ENCODE measurements at places on chromosomes 16 and 17. TPM values are rescaled to one million over a fixed set of nuclear protein-coding genes. Genes with fewer than 3 reads are reported as not detected.
A peak's percentile ranks its signal among the peaks of the same experiment; 100 is the strongest.

Gene CCDC200
- total RNA-seq = not detected

Gene GRAPL
- total RNA-seq = not detected

Gene OR1D5
- total RNA-seq = not detected

Gene KRTAP4-9
- total RNA-seq = not detected

Gene NPIPB9
- total RNA-seq = 0.07 TPM

Gene ZNF624
- total RNA-seq = 4.0 TPM

Gene SLC5A11
- total RNA-seq = not detected

Gene TMEM220
- 1.2 TPM for total RNA-seq

DNA sequence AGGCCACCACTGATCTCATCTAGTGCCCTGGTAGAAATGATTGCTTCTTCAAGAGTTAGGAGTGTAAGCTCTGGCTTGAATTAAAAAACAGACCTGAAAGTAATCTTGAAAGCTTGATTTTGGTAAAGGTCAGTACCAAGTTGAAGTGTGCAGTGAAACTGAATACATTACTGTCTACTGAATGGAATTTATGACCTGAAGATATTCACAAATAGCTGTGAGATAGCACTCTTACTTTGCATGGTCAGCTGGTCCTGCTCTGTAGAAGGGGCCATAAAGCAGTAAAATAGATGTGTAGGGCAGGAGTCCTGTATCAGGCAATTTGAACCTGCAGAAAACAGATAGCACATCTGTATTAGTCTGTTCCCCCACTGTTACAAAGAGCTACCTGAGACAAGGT lies 78.6 kb downstream of the MYH13 start:
- no peak for DNase-seq

DNA sequence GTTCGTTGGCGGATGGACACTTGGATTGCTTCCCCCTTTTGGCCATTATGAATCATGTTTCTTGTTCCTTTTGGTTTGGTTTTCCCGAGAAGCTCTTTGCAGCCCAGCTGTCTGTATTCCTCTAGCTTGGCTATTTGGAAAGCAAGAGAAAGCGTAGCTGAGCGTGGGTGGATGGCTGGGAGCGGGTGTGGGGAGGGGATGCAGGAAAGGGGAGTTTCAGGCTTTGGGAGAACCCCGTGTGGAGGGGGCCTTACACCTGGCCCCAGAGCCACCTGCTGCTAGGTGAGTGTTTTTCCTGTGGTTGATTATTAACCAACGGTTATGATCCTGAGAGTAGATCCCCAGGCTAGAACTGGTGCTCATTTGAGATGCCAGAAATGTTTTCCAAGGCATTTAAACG lies 103.7 kb downstream of the RAP1GAP2 start:
- DNase-seq = no peak

DNA sequence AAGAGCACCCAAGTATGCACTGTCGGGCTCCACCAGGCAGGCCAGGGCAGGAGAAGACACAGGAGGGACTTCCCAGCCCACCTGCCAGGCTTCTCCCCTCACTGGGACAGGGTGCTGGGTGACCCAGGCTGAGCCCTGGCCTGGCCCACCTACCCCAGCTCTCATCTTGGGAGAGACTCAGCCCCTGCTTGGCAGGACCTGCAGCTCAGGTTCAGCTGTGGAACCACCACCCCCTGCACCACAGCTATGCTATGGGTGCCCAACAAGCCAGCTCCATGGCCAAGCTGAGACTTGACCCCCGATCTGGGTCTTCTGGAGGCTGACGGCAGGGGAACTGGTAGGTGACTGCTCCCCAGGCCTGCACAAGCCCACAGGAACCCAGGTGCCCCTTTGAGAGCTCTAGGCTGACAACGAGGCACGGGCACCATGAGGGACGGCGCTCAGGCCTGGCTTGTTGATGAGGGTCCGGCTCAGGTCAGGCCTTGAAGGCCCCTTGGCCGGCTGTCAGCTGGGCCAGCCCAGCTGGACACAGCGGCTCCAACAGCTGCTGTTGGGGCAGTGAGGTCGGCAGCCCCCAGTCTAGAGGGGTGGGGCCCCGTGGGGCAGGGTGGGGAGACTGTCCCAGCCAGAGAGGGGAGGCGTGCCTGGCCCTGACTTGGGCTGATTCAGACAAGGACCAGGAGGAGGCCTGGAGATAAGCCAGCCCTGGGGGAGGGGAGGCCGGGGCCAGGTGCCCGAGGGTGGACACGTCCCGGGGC lies 4.6 kb downstream of the RPUSD1 start:
- DNase-seq = no peak

DNA sequence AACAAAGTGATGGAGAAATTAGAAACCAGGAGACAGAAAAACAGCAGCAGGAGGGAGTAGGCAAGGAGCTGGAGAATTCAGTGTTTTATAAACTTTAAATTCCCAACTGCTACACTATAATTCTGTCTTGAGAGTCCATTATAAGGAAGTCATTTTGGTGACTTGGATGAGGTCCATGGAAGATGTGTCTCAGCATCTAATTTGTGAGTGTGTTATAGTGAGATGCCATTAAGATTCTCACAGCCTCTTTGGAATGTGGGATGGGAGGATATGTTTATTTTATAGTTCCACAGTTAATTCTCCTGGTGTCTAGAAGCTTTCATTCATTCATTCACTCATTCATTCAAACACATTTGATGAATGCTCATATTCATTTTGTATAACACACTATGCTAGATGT lies 206.0 kb upstream of the MYOCD start:
- DNase-seq = no peak

- DNase-seq = no peak
Measured at GRCh38 chr16:9053006-9053601, 38.3 kb upstream of the HAPSTR1 start.

DNA sequence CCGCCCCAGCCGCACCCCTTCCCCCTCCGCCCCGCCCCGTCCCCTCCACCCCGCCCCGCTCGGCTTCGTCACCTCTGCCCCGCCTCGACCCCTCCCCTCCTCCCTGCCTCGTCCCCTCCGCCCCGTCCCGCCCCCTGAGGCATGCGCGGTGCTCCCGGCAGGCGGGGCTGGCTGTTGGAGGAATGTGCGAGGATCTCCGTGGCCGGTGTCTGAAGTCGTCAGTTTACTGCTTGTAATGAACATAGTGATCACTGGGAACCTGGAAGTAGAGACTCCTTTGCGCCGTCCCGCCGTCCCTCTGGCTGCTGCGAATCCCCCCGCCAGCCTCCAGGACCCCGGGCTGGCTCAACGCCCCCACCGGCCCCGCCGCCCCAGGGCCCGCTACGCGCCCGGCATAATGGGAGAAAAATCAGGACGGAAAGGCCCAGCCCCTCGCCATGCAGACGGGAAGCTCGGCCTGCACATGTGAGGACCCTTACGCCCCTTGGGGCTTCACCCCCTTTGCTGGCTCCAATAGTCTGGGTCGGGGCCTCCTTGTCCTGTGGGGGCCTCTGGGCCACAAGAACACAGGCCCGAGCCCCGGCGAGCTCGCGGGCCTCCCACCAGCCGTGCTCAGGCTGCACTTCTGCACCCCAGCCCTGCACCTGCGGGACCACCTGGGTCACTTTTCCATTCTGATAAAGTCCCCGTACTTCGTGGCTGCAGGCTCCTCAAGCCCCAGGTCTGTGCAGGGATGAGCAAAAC lies 743.1 kb downstream of the KCNJ18 start:
- DNase-seq = no peak

DNA sequence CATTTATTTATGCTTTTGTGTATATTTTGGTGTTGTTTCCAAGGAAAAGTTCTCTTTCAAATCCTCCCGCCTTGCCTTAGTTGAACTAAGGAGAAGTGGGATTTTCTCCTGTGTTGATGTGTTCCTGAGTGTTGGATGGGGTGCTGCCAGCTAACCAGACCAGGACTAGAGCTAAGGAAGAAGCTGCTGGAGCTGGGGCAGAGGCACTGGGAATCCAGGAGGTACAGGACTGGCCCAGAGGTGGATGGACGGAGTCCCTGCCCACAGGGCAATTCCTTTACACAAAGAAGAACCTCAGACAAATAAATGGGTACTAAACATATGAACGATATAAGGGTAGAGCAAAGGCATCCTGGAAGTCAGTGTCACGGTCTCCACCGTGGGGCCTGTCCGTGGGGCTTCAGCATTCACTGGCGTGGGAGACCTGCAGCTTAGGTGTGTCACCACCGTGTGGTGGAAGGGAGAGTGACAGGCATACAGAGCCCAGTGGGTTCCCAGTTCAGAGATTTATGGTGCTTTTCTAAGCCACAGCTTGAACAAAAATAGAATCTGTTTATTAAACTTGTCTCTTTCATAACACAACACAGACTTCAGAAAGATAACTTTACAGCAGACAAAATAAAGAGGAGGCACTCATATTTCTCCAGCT lies 270.7 kb downstream of the NTN1 start:
- DNase-seq = peak; percentile 12

- no peak for DNase-seq
Measured at GRCh38 chr17:32495359-32496231, 8.8 kb downstream of the CDK5R1 start.

GRCh38 chr16:50695017-50696000 lies 1.9 kb downstream of the NOD2 start:
- DNase-seq = no peak

DNA sequence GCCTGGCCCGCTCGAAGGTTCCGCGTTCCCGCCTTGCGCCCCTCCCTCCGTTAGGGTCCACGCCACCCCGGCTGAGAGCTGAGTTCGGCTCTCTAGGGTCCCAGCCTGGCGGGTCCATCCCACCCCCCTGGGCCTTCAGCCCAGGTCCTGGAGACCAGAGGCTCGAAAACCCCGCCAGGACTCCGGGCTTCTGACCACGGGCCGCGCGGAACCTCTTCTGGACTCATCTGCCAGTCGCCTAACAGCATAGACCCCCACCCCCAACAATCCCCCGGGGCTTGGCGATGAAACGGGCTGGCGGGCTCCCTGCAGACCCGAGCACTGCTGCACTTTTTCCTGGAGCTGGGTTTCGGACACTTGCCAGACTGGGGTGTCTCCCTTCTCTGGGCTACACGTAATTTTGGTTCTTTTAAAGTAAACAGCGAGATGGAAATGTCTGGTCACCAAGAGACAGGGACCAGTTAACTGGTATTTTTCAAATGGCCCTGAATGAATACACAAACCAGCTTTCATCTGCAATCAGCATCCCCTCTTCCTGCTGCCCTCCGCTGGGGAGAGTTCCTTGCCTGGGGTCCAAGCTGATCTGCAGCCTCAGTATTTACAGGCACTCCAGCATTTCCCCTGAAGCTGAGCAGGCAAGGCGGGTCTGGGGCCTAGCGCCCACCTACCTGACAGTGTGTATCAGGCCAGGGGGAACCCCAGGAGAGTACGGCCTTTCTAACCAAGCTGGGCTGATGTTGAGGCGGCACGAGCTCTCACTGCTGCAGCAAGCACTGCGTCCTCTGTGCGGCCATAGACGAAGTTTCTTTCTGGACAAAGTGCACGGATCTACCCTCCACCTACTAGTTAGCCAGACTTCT lies 639 bp upstream of the TRIM65 start:
- no peak for DNase-seq

DNA sequence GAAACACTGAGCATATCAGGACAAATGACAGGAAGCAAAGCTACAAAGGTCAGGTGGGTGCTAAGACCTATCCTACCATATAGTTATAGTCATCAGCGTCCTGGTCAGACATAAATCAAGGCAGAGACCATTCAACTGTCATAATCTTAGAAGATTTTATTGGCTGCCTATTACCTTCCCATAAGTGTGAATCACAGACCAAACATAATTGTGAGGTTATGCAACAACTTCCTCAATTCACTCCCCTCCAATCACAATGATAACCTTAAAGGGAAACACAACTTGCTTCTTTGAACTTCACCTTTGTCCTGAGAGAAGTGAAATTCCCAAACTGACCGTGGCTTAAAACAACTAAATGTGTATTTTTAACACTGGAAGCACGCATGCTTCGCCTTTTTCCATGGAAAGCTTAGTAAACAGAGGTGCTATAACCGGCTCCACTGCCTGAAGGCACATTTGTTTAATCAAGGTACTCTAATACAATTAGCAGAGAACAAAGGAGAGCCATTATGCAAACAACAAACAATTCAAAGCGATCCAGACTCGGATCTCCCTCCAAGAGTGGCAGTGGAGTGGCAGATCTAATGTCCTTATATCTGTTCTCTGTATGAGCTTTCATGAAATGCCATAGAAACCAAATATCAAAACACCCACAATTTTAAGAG lies 84.9 kb downstream of the TMEM114 start:
- no peak for DNase-seq

GRCh38 chr17:63930951-63931575 lies 1.1 kb downstream of the CD79B start:
- no peak for DNase-seq

DNA sequence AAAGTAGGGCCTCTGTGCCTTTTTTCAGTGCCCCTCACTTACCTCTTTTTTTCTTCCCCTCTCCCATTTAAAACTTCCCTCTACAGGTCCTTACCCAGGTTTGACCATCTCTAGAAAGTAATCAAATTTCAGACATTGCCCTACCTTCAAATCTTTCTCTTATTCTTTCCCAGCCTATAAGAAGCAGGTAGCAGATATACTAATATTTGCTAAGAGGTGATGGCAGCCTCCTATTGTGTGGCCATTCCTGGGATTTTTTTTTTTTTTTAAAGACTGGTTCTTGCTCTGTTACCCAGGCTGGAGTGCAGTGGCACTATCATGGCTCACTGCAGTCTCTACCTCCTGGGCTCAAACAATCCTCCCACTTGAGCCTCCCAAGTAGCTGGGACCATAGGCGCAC lies 111.1 kb upstream of the HAS3 start:
- DNase-seq = no peak

DNA sequence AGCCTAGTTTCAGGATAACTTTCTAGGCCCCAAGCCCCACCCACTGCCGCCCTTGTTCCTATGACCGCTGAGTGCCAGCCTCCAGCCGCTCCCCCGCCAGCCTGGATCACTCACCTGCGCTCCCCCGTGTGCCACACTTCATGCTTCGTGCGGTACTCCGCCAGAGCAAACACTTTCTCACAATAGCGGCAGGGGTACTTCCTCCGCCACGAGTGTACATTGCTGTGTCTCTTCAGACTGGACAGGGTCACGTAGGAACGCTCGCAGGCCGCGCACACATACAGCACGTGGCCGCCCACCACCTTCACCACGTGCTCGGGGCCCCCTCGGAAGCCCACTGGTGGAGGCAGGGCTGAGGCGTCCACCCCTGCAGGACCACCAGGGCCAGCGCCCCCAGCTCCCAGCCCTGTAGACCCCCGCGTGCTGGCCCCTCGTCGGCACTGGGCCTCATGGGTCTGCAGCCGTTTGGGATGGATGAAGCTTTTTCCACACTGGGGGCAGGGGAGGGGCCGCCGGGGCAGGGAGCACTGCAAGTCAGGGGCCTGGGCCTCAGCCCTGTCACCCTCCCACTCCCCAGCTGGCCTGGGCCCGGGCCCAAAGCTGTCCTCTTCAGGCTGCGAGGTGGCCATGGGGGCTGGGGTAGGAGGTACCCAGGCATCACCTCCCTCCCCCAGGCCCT lies 13.7 kb downstream of the ZBTB4 start:
- no peak for DNase-seq

GRCh38 chr17:69607162-69607834 lies 192.8 kb downstream of the MAP2K6 start:
- DNase-seq = peak; percentile 43

Measured in foreskin keratinocyte (primary cell).